ENCODE measurements at places on chromosomes 6 and 20.
A peak's percentile ranks its signal among the peaks of the same experiment; 100 is the strongest.

GRCh38 chr6:7268816-7269555 lies 44.0 kb downstream of the SSR1 start:
- DNase-seq: peak; percentile 34

- no peak for DNase-seq
Measured at GRCh38 chr6:26065952-26066380, 21.3 kb upstream of the HFE start.

GRCh38 chr6:152313542-152314482 lies 323.4 kb downstream of the SYNE1 start:
- no peak for DNase-seq

GRCh38 chr6:151475653-151476523 lies 17.9 kb upstream of the CCDC170 start:
- peak; percentile 42 for DNase-seq

- no peak for DNase-seq
Measured at GRCh38 chr6:2632368-2632767, 118.4 kb downstream of the MYLK4 start.

- no peak for DNase-seq
Measured at GRCh38 chr6:34110610-34111009, 35.3 kb downstream of the GRM4 start.

GRCh38 chr6:72861059-72861458 lies 239.2 kb downstream of the KCNQ5 start:
- DNase-seq: no peak

DNA sequence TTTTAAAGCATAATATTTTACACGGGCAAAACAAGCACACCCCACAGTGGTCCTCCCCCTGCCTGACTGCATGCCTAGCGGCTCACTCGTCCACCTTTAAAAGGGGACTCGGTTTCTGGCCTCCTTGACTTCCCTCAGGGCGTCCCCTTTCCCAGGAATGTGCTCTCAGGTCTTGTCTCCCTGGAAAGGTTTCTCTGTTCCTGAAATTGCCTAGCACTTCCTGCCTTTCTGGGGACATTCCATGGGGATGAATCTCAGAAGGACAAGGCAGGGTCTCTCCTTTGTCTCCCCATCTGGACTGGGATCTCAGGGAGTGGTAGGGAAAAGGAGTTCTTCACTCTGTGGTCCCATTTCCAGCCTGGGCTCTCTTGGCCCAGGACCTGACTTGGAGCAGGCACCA lies 4.9 kb downstream of the TCF15 start:
- DNase-seq: no peak

DNA sequence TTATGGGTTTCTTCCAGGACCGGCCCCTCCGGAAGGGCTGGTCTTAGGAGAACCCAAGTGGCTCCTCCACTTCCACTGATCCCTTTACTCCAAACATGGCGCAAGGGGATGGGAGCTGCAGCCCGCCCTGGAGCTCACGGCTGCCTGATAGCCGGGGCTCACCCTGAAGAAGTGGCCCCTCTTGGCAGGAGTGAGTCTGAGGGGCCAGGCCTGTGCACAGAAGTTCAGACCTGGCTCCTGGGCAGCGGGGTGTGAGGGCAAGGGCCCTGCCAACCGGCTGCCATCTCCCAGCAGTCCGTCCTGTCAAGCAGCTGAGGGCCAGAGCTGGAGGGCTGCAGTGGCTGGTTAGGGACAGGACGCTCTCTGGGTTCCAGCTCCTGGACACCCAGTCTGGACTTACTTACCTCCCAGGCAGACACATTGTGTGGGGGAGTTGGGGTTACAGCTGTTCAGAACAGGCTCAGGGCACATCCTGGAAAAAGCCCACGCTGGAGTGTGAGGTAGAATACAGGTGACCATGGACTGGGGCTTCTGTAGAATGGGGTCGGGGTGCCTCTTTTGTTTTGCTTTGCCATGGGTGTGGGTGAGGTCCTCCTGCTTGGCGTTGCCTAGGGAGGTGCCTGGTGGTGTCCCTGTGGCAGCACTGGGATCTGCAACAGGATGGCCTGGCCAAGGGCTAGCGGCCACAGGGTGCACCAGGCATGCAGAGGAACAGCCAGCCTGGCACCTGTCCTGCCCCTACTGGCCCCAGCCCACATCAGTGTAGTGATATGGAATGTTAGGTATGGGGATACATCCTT lies 88.4 kb downstream of the ASXL1 start:
- DNase-seq: no peak

DNA sequence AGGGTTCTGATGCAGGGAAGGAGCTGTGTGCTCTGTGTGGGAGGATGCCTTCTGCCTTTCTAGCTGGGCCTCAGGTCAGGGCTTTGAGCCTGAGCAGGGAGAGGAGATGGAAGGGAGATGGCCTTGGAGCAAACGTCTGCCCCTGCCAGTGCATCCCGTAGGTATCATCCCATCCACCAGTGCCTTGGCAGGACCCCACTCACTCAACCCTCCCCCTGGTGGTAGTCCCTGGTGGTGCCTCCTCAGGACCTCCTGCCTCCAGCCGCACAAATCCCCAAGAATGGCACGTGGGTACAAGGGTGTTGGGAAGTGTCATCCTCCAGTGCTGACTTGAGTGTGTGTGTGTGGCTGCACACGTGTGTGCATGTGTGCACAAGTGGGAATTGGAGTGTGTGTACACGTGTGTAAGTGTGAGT lies 23.1 kb upstream of the MICB start:
- DNase-seq: no peak

GRCh38 chr6:142947714-142948480 lies 2.9 kb upstream of the HIVEP2 start:
- no peak for DNase-seq

GRCh38 chr6:108127826-108128225 lies 38.0 kb upstream of the NR2E1 start:
- no peak for DNase-seq

GRCh38 chr6:28789553-28790083 lies 134.2 kb downstream of the TRIM27 start:
- DNase-seq: peak; percentile 33

DNA sequence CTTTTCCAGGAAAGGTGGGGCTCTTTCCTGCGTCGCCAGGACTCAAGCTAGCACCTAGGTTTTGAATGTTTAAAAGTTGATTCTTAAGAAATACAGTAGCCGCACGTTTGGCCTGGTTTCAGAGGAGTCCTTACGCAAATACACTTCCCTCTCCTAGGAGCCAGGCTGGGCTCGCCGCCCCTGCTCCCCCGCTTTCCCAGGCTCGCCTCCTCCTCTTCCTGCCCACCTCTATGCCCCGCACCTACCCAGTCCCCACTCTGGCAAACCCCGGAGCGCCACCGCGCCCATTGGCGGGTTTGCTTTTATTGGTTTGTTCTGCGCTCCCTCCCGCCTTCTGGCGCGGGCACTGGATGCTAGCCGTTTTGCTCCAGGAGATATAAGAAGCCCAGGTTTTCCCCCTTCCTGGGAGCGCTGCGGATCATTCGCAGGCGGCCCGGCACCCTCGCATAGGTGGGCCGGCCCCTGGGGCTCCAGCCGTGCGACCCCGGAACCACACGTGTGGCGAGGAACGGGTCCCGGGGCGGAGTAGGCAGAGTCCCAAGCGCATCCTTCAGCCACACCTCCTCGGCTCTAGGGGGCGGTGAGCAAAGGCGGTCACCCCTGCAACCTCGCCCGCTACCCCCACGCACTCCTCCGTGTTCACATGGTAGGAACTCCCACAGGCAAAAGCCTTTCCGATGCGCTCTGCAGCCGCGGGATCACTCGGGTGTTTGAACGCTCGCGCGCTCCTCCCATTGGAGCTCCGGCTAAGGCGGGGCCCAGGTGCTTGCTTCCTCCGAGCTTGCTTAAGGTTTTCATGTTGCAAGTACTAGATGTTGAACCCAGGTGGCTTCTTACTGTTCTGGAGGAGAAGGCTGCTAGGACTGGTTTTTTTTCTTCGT lies 119.0 kb downstream of the RTN4IP1 start:
- peak; percentile 72 for DNase-seq

GRCh38 chr20:43541214-43541613 lies 17.6 kb upstream of the SGK2 start:
- no peak for DNase-seq

- no peak for DNase-seq
Measured at GRCh38 chr6:20791074-20791473, 256.8 kb downstream of the CDKAL1 start.

DNA sequence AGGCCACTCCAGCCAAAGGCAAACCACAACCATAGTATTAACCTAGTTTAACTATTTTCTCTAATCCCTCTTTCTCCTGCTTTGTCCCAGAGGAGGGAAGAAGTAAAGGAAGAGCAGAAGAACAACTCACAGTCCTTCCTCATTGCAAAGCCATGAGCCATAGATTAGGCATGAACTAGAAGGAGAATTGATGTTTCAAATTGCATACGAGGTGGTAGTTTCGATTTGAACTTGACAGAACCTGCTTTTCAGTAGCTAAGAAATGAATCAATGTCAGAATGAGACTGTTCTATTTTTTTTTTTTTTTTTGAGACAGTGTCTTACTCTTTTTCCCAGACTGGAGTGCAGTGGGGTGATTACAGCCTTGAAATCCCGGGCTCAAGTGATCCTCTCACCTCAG lies 48.3 kb downstream of the PROKR2 start:
- no peak for DNase-seq

DNA sequence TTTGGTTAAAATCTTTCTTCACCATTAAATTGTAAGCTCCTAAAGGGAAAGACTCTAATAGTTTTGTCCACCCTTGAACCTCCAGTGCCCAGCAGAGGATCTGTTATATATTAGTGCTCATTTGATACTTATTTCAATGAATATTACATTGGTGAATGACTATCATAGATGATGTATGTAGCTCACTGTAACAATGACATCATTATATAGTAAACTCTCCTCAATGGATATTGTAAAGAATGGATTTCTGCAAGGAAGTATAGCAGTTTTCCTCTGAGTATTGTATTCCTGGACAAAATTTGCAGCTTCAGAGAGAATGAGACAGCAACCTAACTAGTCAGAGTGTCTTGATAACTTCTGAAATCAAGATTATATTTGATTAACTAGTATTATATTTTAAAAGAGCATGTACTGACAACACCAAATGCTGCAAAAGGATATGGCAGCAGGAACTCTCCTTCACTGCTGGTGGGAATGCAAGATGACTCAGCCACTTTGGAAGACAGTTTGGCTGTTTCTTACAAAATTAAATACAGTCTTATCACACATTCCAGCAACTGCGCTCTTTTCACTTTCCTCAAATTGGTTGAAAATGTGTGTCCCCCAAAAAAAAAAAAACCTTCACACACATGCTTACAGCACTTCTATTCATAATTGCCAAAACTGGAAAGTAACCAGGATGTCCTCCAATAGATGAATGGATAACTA lies 189.8 kb upstream of the OPRM1 start:
- no peak for DNase-seq

DNA sequence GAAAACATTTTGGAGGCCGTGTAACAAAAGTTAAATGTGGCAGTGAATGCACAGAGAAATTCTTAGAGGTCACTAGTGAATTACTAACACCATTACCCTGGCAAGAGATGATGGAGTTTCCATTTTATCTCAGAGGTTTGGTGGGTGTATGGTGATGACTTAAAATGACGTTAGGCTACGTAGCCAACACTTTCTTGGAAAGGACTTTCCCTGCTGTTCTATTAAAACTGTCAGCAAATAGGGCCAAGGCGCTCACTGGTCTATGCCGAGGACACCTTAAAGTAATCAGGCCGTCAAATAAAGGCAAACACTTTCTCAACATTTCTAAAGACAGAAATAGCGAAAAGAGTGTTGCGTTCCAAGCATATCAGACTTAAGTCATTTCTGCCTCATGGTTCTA lies 160.8 kb downstream of the GMPR start:
- DNase-seq: no peak

DNA sequence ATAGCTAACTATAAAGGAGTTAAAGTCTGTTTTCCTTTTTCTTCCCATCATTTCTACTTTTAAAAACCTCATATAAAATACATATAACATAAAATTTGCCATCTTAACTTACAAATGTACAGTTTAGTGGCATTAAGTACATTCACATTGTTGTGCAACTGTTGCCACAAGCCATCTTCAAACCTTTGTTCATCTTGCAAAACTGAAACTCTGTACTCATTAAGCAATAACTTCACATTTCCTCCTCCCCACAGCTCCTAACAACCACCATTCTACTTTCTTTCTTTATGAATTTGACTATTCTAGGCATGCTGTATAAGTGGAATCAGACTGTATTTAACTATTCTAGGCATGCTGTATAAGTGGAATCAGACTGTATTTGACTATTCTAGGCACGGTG lies 4.5 kb downstream of the CCDC170 start:
- no peak for DNase-seq

DNA sequence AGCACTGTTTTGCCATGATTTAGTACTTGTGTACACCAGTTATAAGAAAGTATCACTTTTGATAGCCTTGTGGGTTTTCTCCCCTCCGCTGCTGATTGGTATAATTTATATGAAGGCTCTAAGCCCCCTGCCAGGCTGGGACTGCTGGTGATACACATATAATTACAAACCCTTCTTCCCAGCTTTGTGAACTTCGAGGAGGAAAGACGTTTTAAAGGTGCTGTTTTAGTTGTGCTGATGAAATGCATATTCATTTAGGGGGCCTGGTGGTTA lies 246.2 kb downstream of the TAF4 start:
- DNase-seq: no peak

- DNase-seq: no peak
Measured at GRCh38 chr6:7894262-7895124, 16.1 kb downstream of the TXNDC5 start.
